Activated CD4-positive, alpha-beta T cell treated with anti-CD3 and anti-CD28 coated beads, Interleukin-2, amount 50 U/mL, for 4 hours (primary cell): ENCODE measurements at places on chromosomes 6 and 20.
A peak's percentile ranks its signal among the peaks of the same experiment; 100 is the strongest.

GRCh38 chr20:44212792-44213191 lies 2.2 kb upstream of the OSER1 start:
- no peak for DNase-seq

GRCh38 chr6:156197513-156197912 lies 579.7 kb upstream of the ARID1B start:
- no peak for DNase-seq

GRCh38 chr20:51695574-51696303 lies 72.5 kb downstream of the ATP9A start:
- no peak for DNase-seq

GRCh38 chr6:129681913-129682205 lies 28.1 kb downstream of the ARHGAP18 start:
- DNase-seq, result no peak

DNA sequence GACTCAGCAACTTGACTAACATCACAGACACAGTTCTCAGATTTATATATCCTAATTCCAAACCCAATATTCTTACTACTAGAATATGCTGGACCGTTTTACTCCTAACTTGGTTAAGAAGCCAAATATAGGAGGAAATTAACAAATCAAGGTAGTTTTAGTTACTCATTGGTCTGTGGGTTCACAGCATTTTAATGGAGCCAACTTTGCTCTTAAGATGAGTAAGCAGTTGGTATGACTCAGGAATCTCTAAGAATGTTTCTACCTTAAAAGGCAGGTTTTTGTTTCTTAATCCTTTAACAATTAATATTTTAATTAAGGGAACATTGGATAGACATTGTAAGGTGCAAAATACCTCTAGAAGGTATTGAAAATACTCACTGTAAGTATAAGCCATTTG lies 31.6 kb downstream of the OPRM1 start:
- no peak for DNase-seq

DNA sequence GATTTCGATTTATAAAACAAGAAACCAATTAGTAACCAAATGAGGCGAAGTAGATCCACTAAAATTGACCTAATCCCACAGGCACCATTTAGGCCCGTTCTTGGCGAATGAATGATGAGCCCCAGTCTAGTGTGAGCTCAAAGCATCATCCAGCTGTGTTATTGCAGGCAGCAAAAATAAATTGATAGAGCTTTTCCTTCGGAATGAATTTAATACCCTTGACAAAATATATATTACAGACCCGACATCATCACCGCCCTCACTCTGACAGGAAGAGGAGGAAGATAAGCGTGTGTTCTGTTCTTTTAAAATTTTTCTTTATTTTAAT lies 7.8 kb downstream of the SIM1 start:
- no peak for DNase-seq

DNA sequence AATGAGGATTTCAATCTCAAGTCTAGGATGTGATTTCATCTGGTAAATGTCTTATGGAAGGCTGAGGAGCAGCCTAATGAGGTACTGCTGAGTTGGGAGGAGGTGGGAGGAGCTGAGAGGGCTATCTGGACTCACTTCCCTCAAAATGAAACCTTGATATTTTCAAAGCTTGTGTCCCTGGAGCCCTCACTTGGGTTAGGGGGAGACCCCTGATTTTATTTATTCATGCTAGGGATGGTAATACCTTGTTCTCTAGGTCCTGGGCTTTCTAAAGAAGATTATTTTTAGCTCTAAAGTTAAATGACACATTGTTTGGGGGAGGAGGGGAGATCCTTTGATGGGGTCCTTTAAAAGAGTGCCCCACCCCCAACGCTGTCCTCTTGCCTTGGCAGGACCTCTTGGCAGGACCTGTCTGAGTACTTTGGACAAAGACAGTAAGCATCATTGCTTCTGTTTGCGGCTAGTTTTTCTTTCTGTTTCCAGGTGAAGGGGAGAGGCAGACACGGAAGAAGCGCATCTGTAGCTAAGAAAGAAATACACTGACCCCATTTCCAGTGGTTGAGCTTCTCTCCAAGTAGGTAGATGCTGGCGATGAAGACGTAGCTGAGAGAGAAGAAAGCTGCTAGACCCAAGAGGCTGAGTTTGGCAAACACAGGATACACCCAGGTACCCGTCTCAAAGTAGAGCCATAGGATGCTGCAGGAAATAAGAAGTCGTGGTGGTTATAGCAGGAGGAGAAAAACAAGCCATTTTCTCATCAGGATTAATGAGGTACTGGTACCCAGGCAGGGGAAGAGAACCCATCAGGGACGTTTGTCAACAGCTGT lies 55.6 kb downstream of the ADTRP start:
- no peak for DNase-seq

- peak; percentile 67 for DNase-seq
Measured at GRCh38 chr6:43455531-43456428, at the start of gene DLK2. Gene DLK2 (minus strand): TSS chr6:43455548. CDS start chr6:43454825, 723 bp downstream.

- no peak for DNase-seq
Measured at GRCh38 chr20:60113024-60113724, 155.0 kb downstream of the CDH26 start.

GRCh38 chr6:99490608-99491007 lies 24.6 kb downstream of the USP45 start:
- no peak for DNase-seq

GRCh38 chr6:110517601-110518281 lies 41.3 kb upstream of the SLC22A16 start:
- DNase-seq, result no peak

GRCh38 chr20:23061734-23062561 lies 12.5 kb upstream of the THBD start:
- DNase-seq, result no peak

- DNase-seq, result no peak
Measured at GRCh38 chr6:107699254-107699653, 124.9 kb downstream of the SCML4 start.

DNA sequence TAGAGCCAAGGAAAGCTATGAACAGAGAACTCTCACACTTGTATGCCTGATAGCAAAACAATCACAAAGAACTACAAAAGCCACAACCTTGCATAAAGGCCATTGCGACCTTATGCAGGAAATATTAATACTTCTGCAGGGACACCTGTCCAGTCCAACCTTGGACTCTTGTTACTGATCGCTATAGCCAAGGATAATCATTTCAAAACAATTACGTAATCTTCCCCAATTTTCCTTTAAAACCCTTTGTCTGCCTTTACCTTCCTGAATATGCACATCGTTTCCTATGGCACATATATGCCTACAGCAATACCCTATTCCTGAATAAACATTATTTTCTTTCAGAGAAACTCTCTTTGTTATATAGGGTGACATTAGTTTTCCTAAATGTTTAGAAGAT lies 22.8 kb downstream of the PPIL6 start:
- no peak for DNase-seq

DNA sequence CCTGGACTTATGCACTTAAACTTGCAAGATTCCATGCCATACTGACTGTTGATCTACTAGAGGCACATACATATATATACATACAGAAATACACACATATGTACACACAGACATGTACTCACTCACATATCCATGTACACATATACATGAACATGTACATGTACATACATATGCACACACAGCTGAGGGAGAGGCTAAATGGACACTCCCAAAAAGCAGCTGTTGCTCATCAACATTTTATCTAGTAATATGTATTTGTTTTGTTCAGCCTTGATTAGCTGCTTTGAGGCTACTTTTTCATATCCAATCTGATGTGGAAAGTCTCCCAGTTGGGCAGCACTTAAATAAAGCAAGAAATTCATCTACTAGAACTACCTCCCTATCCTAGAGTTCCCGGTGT lies 33.7 kb upstream of the FBXL4 start:
- DNase-seq, result no peak

GRCh38 chr6:125198398-125198937 lies 44.9 kb downstream of the TPD52L1 start:
- no peak for DNase-seq

DNA sequence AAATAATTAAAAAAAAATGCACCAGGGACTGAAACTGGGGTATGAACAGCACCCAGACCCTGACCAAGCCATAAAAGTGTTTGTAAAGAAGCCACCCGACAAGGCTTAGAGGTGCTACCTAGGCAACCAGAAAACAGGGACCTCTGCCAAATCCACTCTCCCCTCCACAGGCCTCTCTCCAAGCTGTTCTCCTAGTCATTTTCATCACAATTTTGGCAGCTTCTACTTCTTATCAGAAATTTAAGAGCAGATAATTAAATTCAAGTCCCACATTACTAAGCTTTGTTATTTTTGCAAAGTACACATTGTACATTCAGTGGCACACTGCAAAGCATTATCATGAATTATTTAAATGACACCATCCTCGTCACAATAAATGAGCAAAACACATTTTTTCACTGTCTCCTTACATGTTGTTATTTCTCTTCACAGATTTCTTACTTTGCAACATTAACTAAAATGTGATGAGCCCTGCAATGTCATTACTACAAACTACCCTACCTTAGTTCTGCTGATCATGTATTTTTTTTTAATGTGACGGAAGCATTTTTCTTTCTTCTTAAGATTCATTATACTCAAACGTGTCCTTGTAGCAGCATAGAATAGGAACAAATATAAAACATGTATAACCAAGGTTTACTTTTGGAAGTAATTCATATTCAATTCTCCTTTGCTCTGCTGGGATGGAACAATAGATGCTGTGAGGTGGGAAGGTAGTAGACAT lies 38.1 kb downstream of the ECT2L start:
- DNase-seq, result no peak

DNA sequence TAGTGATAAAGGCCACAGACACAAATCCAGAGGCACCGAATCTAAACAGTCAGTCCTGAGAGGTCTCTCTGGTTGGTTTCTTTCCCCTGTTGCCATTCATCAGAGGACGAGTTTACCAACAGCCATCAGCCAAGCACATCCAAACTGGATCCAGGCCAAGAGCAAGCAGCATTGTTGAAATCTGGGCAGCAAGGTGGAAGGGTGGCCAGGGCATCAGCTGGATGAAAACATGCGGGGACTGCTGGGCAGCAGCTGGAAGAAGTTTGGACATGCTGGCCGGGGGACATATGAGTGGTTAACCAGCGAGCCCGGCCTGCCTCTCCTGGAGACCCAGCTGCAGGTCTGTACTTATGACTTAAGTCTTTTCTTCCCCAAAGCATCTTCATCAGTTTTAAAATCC lies at the start of gene SMIM28:
SMIM28 (plus strand) TSS at position 62 of the 400 bp plus-strand sequence; CDS start at position 230, 168 bp downstream.
- no peak for DNase-seq

- DNase-seq, result no peak
Measured at GRCh38 chr6:136701045-136701444, 91.2 kb downstream of the MAP3K5 start.

GRCh38 chr20:910132-910869 lies 5.8 kb downstream of the ANGPT4 start:
- DNase-seq, result no peak

DNA sequence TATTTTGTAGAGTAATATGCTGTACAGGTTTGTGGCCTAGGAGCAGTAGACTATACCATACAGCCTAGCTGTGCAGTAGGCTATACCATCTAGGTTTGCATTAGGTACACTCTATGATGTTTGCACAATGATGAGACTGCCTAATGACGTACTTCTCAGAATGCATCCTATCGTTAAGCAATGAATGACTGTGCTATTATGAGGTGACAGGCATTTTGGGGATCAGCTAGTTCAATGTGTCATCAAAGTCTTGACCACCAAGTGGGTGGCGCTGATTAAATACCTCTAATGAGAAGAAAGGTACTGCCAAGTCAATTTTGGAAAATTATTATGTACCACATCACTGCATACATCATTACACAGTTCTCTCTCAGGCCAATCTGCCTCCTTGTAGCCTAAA lies 190.2 kb downstream of the BACH2 start:
- no peak for DNase-seq
